ENCODE measurements at places on chromosomes 7 and 10. TPM values are rescaled to one million over a fixed set of nuclear protein-coding genes. Genes with fewer than 3 reads are reported as not detected.

DNA sequence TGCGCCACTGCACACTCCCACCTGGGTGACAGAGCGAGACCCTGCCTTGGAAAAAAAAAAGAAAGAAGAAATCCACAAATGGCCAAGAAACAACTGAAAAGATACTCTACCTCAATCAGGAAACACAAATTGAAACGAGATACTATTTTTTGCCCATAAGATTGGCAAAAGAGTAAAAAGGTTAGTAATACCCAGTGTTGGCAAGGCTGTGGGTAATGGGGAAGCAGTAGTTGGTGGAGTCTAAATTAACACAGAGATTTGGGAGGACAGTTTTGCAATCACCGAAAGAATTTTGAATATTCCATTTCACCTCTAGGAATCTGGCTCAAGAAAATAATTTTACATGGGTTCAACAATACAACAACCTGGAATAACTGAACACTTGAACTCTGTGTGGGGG is 19.9 kb downstream of the ABRAXAS2 start:
- no peak for DNase-seq

- DNase-seq: no peak
Observed at GRCh38 chr7:22726907-22727713, at the start of gene IL6. IL6 (plus strand) TSS chr7:22727200; CDS start chr7:22727263, 63 bp downstream.

ATRNL1 gene
- 4.1 TPM for total RNA-seq

DNA sequence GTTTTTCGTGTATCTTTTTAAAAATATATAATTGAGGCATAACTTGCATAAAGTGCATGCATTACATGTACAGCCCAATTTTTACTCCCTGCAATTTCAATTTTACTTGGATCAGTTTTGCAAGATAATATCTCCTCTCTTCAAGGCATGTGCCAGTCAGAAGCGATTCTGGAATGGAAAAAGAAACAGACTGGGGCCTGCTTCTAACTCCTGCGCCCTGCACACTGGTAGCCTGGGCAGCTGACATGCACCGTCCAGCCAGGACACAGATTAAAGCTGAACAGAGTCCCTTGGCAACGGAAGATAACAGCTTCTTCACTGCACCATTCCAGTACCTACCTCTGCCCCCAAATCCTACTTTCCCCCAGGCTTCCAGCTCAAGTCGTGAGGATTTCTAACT is 182.1 kb downstream of the FAM107B start:
- DNase-seq: no peak

SLC39A12 gene
- total RNA-seq: 0.56 TPM

- no peak for DNase-seq
Observed at GRCh38 chr7:45563941-45564461, 10.2 kb upstream of the ADCY1 start.

DNA sequence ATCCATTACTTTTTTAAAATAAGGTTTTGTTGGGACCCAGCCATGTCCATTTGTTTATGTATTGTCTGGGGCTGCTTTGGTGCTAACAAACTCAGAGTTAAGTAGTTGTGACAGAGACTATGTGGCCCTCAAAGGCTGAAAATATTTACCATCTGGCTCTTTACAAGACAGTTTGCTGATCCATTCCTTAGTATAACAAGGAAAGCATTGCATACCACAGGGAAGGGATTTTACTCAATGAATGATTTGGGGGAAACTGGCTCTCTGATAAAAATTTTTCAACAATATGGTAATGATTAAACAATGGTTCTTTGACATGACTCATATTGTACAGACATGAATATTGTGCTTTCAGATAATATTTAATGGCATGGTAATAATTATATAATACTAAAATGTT is 738.1 kb downstream of the KCNMA1 start:
- DNase-seq: no peak

GRCh38 chr7:131773413-131773812 is 217.0 kb upstream of the PODXL start:
- DNase-seq: no peak

GRCh38 chr7:78169992-78170391 is 371.4 kb downstream of the PHTF2 start:
- no peak for DNase-seq

DNA sequence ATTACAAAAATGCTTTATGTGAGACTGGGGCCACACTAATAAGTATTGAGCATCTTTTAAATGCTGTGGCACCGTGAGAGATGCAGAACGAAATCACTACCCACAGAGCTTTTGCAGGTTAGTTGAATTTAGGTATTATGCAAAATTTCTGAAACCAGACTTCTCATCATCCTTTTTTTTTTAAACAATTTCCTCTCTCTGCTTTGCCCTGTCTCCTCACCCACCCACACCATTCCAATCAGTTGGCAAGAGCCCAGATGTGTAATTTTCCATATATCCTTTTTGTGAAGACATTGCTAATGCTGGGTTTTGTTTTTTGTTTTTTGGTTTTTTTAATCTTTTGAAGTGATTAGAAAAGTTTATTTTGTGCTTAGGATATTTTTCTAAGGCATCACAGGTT is 1.1 kb downstream of the YAE1 start:
- no peak for DNase-seq

MRLN gene
- not detected for total RNA-seq

DNA sequence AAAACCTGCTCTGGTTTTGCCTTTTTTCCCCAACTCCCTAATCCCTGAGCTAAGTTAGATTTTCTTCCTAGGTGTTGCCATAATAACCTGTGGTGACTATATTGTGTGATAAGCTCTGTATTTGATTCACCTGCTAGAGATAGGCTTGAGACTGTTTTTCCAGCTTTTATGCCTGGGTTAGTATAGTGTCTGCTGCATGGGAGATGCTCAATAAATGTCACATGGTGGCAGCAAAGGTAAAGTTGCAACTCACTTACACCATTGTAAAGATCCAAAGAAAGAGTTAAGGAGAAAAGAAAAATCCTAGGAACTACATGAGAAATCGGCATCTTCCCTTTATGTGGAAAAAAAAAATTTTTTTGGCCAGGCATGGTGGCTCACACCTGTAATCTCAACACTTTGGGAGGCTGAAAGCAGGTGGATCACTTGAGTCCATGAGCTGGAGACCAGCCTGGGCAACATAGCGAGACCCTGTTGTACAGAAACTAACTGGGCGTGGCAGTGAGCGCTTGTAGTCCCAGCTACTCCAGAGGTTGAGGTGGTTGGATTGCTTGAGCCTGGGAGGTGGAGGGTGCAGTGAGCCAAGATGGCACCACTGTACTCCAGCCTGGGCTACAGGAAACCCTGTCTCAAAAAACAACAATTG is 3.7 kb downstream of the CCNJ start:
- no peak for DNase-seq

SKIDA1 gene
- 1.1 TPM for total RNA-seq

DNA sequence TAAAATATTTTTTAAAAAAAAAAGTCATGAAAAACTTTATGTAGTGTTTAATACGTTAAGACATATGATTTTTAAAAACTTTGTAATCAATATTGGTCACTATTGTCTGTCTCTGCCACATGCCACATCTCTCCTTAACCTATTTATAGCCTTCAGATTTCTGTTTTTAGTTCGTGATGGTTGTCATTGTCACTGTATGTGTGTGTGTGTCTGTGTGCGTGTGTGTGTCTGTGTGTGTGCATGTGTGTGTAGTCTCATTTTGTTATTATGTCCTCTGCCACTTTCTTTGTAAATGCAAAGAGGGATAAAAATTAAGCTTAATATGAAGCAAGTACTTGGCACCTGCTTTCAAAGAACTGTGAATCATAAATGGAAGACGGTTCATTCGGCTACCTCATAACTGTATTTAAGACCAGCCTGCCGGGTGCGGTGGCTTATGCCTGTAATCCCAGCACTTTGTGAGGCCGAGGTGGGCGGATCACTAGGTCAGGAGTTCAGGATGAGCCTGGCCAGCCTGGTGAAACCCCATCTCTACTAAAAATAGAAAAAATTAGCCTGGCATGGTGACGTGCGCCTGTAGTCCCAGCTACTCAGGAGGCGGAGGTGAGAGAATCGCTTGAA is 354.0 kb downstream of the ARL4A start:
- DNase-seq: no peak

DNMBP gene
- 26.9 TPM for total RNA-seq

- no peak for DNase-seq
Observed at GRCh38 chr10:87931836-87932230, 68.4 kb downstream of the PTEN start.

ABCB1 gene
- total RNA-seq: 21.1 TPM

DNA sequence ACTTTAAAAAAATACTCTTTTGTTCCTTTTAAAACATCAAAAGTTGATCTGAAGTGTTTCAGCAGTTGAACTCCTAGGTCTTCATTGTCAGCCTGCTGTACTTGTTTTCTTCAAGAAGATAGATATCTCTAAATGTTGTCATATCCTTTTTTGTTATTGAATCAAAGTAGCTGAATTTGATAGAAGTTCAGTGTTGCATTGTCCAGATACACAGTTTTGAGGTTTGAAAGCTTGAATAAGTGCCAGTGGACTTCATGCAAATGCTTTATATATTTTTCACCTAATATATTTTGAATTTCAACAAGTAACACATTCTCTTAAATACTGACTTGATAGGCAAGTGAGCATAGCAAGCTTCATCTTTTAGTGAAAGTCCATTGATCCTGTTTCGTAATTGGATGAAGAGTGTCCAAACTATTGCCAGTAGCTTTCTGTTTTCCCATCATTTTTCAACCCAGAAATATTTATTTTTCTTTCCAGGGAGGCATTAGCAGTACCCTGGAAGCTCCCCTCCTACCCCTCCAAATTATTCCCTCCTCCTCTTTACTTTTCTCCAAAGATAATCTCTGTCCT is 114.4 kb downstream of the TPST1 start:
- no peak for DNase-seq

GRCh38 chr10:133260895-133261725 is 15.6 kb downstream of the ADAM8 start:
- DNase-seq: no peak

RET gene
- total RNA-seq: 0.79 TPM

DNA sequence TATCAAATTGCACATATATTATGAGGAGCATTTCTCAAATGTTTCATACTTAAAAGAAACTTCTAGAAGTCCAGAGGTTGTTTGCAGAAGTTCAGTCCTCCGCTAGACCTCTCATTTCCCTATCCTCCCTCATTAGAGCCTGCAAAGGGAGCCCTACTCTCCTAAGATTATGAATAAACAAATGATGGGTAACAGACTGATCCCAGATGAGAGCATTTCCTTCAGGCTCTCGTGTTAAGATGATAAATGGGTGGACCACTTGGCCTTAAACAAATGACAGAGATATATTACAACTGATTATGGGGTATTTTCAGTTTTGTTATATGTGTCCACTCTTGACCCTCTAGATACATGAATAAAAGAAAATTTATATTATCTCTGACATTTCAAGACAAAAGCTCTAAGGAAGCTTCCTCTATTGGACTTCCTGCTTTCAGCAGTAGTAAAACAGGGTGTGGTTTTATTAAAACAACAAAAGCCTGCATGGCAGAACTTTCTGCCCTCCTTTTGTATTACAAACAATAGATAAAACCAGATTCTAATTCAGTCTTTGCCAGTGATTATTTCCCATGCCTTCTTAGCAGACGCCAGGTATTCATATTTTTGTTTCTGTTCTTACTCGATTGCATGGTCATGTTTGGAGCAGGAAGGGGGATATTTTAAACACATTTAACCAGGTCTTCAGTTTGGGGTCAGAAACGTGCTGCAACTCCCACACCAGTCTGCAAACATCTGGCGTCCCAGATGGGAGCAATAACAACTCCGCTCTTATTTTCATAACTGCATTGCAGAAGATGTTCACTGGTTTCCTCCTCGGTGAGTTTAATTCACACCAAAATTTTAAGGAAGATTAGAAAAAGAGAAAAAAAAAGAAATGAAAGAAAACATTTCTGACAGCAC is 52.4 kb upstream of the FAM204A start:
- DNase-seq: no peak

- DNase-seq: no peak
Observed at GRCh38 chr10:127157089-127157488, 39.3 kb downstream of the INSYN2A start.

DNA sequence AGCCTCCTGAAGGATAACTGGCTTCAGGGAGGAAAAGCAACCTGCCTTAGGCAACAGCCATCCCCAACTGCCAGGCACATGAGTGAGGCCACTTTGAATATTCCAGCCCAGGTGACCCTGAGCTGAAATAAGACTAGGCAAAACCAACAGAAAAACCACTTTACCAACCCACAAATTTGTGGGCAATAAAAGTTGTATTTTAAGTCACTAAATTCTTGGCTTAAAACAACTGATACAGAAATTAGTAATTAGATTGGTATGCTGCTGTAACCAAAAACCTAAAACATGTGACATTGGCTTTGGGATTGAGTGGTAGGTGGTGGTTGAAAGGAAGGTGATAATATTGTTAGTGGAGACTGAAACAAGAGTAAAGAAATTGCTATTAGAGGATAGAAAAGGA is 39.9 kb downstream of the ABCB4 start:
- DNase-seq: no peak

DNA sequence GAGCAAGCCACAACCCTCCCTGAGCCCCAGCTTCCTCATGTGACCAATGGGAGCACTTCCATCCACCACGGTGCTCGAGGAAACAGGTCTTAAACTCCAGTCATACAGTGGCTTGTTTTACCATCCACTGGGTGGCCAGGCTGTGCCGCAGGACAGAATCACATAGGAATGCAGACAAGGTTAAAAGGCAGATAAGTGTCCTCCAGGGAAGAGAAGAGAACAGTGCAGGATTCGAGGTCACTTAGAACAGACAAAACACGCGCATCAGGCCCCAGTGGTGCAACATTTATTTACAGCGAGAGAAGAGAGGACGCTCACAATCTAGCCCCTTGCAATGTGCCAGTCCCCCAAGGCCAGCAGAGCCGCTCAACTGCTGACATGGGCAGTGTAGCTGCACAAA is 92.8 kb downstream of the TMEM130 start:
- DNase-seq: no peak

CAPZA2 gene
- total RNA-seq: 115 TPM

DNA sequence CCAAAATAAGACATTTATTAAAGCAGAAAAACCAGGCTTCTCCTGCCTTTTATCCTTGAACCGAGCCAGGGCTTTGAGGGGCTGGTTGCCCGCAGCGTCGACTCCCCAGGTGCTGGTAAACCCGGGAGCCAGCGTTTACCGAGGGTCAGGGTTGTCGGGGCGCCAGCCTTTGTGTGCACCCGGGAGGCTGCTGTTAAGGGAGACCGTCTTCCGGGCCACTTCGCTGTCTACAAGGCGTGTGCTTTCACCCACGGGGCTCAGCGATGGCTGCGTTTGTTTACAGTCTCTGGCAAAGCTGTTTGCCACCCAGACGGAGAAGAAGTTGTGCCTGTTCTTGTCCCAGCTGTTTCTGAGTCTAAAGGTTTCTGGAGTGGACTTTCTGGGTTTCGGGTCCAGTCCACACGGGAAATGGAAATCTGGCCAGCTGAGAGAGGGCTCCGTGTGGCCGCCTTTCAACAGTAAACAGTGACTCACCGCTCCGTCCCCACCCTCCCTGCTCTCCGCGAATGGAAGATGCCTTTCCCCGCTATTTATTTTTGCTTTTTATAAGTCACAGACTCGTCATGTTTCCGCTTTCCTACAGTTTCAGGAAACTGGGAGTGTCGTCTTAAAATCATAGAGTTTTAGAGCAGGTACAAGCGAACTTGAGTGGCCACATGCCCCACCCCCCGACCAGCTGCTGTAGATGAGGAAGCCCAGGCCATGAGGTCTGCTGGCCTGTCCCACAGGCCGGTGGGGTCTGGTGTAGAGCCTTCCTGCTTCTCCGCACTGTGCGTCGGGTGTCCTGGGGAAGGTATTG is 2.2 kb downstream of the MAFK start:
- no peak for DNase-seq

TMEM270 gene
- total RNA-seq: not detected

- DNase-seq: no peak
Observed at GRCh38 chr7:143287339-143287934, 714 bp upstream of the CASP2 start.
